ENCODE measurements at places on chromosomes 7 and 10. TPM values are rescaled to one million over a fixed set of nuclear protein-coding genes. Genes with fewer than 3 reads are reported as not detected.

GRCh38 chr7:92133133-92133736 is 1.0 kb downstream of the CYP51A1 start:
- peak; percentile 29 for DNase-seq

DNA sequence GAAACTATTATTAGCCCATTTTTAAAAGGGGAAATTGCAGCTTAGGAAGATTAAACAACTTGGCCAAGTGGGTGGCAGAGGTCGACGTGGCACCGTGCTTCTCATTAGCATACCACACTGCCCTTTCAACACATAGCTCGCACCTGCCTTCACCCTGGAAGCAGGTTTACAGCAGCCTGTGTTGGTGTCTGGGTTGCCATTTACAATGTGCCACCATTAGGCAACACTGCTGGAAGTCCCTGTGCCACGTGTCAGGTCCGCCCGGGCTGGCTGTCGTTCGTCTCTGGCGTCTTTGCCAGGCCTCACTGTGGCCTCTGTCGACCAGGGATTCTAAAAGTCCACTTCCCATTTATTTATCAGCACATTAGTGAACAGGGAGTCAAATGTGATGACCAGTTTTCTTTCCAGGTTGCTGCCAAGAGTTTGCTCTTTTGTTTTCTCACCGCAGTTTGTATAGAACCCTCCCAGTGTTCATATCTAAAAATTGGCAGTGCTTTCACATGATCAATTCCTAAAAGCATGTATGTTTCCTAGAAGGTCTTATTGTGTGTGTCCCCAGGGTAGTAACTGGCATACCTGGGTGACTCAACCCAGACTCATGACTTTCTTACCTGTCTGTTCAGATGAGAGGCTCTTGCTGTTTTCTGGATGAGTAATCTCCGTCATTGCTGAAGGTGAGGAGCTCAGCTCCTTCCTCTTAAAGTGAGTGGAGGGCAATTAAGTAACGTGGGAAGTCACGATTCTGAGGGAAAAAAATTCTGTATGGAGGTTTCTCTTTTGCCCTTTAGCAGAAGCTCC is 9.2 kb downstream of the INSIG1 start:
- peak; percentile 92 for DNase-seq

DNA sequence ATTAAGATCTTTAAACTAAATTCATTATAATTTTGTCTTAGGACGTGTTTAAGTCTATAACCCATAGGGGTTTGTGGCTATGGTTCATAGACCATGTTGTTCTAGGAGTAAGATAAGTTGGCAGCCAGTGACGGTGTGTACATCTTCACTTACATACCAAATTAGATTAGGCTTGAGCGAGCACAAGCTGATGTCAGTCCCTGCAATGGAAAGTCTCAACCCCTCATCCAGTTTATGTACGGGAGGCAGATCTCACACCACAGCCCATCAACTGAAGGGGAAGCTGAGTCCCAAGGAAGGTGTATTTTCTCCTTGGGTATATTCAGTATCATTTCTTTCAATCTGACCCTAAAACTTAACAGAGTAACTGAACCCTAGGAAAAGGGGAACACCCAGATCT is 5.1 kb upstream of the SMC3 start:
- no peak for DNase-seq

GRCh38 chr10:127999297-128000129 is 92.6 kb downstream of the PTPRE start:
- DNase-seq: no peak

DNA sequence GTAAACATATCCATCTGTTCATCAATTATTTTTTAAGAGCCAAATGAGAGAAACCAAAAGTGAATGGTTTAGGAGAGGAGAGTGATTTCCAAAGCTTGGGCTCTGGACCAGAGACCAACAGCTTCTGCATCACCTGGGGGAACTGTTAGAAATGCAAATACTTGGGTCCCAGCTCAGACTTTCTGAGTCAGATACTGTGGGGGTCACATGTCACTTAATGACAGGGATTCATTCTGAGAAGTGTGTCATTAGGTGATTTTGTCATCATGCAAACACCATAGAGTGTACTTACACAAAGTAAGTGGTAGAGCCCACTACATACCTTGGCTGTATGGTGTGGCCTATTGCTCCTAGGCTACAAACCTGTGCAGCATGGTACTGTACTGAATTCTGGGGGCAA is 128.5 kb upstream of the PRR15 start:
- DNase-seq: no peak

DNA sequence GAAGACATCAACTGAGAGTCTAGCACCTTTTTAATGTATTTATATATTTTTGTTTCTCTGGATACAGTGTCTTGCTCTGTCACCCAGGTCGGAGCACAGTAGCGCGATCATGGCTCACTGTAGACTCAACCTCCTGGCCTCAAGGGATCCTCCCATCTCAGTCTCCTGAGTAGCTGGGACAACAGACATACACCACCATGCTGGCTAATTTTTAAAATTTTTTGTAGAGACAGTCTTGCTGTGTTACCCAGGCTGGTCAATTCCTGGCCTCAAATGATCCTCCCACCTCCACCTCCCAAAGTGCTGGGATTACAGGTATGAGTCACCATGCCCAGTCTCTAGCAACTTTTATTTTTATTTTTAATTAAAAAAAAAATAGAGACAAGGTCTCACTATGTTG is 51.4 kb upstream of the ANLN start:
- DNase-seq: no peak

- DNase-seq: no peak
These were observed 89.3 kb upstream of the CUX1 start for GRCh38 chr7:101728128-101728527.

- DNase-seq: peak; percentile 17
These were observed 112.7 kb downstream of the CCNY start for GRCh38 chr10:35448687-35449662.

DNA sequence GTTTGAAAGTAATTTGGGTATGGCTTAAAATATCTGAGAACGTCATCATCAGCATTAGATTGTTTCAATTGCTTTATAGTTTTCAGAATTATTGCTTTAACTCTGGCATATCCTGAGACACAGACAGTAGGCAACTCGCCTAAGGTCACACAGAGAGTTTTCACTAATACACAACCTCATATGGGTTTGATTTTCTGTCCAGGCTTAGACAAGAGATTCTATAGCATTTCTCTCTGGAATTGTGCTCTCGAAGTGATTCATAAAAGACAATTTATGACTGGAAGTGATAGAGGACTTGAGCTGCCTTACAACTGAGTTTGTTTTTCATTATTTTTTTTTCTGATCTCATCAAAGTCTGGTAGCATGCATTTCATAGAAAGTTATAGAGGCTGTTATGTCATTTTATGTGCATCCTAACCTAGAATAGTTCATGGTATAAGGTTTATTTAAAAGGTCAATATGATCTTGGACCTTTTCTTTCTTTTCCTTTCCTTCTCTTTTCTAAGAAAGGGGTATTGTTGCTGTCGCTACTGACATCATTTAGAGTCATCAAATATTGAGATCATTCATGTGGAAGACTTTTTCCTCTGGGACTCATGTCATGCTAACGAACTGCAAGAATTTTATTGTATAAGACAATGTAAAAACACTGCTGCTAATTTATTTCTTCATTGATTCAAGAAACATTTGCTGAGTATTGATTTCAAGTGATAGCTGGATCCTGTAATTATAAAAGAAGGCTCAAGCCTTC is 278.2 kb downstream of the PLXDC2 start:
- DNase-seq: no peak

- DNase-seq: no peak
These were observed 196.7 kb upstream of the KLF14 start for GRCh38 chr7:130930681-130931080.

- no peak for DNase-seq
These were observed 36.2 kb downstream of the CHST3 start for GRCh38 chr10:72000073-72001032.

DNA sequence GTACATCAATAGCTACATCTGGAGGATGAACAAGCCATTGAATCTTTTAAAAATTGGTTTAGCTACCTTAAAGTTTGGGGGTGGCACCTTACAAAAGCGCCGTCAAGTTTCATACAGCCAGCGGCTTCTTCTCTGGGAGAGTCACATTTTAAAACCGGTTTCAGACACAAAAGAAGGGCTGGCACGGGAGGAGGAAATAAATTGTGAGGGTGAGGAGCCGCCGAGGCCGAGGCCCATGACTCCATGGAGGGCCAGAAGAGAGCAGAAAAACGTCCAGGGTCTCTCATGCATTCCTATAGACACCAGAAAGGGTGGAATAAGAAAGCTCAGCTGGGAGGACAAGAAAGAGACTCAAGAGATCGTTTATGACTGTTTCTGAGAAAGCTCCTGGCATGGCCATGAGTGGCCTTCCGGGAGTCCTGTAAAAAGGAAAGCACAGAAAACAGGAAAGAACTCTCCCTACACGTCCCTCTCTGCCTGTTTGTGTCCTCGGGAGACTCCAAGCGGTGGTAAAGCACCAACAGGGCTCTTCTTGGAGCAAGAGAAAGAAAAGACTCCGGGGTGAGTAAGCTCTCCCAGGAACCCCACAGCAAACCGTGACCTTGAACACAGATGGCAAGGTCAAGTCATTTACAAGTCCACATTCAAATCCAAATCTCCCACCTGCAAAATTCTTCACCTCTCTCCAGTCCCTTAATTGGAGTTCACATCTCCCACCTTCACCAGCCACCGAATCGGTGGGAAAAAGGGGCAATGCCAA is 1.8 kb downstream of the FRAT2 start:
- DNase-seq: peak; percentile 76

GRCh38 chr7:38284553-38284952 is 11.1 kb upstream of the TARP start:
- no peak for DNase-seq

DNA sequence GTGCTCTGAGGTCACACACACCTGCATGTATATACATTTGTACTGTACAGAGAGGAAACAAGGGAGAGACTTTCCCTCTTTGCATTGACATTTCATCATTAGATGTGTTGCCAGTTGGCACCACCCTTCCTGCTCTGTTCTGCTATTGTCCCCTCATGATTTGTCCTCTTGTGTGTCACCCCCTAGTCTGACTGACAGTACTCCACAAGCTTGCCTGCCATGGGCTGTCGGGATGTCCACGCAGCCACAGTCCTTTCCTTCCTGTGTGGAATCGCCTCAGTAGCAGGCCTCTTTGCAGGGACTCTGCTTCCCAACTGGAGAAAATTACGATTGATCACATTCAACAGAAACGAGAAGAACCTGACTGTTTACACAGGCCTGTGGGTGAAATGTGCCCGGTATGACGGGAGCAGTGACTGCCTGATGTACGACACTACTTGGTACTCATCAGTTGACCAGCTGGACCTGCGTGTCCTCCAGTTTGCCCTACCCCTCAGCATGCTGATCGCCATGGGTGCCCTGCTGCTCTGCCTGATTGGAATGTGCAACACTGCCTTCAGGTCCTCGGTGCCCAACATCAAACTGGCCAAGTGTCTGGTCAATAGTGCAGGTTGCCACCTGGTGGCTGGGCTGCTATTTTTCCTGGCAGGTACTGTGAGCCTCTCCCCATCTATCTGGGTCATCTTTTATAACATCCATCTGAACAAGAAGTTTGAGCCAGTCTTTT is 9.4 kb downstream of the CLDN12 start:
- peak; percentile 30 for DNase-seq

DNA sequence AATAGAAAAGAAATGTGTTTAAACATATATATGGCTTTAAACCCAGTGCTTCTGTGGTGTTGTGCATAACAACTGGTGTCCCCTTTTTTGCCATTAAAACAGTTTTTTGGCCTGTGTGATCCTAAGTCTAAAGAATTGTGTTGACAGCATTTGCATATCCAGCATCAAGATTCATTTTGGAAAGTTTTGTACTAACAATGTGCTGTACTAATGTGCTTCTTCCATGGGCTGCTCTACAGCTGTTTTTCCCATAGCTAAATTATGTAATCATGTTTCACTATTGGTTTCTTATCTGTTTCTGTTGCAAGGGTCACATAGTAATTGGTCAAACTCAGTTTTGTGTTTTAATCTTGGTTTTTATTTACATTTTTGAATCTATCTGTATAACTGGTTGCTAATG is 5.5 kb downstream of the CNNM2 start:
- DNase-seq: no peak

GRCh38 chr10:18582803-18583202 is 68.6 kb downstream of the NSUN6 start:
- DNase-seq: no peak

DNA sequence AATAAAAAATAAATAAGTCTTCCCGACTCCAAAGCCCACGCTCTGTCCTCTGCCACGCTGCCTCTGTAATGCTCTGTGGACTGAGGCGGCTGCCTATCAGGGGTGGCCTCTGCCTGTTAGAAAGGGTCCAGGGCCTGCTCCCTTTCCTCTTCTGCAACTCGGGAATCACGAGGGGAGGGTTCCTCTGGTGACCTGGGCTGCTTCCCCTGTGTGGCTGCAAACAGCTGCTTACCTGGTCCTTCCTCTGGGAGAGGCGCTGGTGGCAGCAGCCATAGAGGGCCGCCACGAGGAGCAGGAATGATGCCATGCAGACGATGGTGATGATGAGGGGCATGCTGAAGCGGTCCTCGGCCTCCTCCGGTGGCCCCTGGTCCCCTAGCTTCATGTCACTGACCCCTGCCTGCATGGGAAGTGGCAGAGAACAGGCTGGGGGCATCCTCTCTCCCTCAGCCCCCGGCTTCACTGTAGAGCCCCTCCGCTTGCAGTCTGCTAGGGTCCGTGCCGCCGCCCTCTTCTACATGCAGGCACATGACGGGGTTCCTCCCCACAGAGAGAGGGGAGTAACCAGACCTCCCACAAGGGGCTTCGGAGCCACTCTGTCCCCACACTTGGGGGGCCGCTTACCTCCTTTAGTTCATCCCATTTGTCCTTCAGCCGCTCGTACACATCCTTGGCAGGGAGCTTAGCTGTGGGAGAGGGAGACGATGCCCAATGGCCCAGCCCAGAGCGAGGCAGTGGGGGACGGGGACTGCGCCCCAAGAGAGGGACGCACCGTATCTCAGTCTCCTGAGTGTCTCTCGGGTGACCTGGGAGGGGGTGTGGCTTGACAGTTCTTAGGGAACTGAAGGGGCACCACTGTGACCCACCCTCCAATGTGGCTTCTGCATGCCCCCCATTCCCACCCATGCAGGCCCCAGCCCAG is 50.5 kb downstream of the PODXL start:
- DNase-seq: no peak

- no peak for DNase-seq
These were observed 62.4 kb downstream of the FZD1 start for GRCh38 chr7:91326516-91327199.

DNA sequence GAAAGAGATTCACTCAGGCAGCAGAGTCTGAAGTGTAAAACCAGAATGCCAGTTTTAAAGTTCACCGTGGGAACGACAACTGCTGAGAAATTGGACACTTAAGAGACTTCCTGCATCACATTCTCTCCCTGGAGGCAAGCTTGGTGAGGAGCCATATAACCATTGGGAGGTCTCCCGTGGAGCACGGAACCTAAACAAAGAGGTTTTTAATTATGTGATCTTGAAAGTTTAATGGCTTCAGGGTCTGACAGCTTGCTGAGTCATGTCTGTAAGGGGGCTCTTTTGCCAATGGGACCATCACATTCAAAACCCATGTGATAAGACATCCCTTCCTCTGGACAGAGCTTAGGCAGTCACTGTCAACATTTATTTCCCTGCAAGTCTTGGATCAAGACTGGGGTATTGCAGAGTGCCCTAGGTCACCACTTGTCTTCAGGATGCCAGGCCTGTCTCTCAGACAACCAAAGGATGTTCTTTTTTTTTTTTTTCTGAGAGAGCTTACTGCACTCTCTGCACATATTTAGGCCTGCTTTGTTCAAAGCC is 674.4 kb downstream of the TYW1 start:
- DNase-seq: no peak

GRCh38 chr10:122062831-122063674 is 74.1 kb downstream of the TACC2 start:
- DNase-seq: peak; percentile 96

The OR6V1 gene
- not detected for total RNA-seq

The CDC14C gene
- total RNA-seq: not detected

The HOXA13 gene
- not detected for total RNA-seq

The ACTA2 gene
- total RNA-seq: 20.7 TPM

The IGFBP3 gene
- 1.2 TPM for total RNA-seq

The PRKAR2B gene
- 0.17 TPM for total RNA-seq

The OR13A1 gene
- total RNA-seq: not detected

The LRRC18 gene
- total RNA-seq: not detected
